CD4-positive, alpha-beta T cell treated with Interleukin-4 for 4 hours (primary cell): ENCODE measurements at places on chromosomes 16 and 17.
A peak's percentile ranks its signal among the peaks of the same experiment; 100 is the strongest.

- DNase-seq: peak; percentile 78
Observed at GRCh38 chr17:66633317-66633965, 201.5 kb upstream of the CACNG5 start.

DNA sequence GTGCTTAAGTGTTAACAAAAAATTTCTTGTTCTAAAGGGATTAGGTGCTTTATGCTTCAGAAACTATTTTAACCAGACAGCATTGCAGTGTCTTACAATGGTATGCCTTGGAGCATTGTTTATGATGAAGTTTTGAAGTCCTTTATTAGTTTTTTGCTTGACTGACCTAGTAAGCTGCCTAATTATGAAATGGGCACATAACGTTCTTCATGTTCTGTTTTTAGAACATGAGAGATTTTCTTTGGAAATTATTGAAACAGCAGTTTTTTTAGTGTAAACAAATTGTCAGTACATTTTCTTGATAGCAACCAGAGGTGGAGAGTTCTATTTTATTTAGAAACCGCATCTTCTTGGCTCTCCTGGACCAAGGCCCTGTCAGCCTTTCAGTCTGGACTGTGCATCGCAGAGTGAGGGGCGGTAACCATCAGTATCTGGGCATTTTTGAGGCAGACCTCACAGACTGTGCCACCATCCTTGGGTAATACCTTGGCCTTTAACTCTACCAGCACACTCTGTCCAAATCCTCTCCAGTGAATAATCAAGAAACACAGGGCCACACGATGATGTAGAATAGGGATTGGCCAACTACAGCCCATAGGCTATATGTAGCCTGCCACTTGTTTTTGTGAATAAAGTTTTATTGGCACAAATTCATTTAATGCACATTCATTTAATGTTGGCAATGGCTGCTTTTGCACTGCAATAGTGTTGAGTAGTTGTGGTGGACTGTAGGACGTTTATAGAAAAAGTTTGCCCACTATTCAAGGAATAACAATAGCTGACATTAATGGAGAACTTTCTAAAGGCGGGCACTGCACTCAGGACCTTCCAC, 81.1 kb downstream of the VPS35L start:
- DNase-seq: no peak

GRCh38 chr17:79843474-79843815, 4.2 kb upstream of the CBX4 start:
- no peak for DNase-seq

- DNase-seq: no peak
Observed at GRCh38 chr16:27096375-27096774, 29.6 kb downstream of the C16orf82 start.

DNA sequence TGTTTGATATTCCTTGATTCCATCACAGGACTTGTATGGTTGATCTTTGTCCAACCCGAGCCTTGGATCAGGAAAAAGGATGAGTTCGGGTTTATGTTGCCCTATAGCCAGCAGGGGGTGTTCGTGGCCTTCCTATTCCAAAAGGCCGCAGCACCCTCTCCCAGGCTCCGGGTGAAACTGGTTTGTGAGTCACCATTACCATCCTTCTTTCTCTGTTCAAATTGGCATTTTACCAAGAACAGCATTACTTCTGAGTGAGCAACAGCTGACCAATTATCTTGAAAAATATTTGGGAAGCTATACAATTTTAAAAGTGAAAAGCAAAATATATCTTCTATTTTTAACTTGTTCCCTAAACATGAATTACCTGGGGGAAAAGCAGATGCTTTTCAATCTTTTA, 24.3 kb upstream of the KRT20 start:
- DNase-seq: peak; percentile 76

DNA sequence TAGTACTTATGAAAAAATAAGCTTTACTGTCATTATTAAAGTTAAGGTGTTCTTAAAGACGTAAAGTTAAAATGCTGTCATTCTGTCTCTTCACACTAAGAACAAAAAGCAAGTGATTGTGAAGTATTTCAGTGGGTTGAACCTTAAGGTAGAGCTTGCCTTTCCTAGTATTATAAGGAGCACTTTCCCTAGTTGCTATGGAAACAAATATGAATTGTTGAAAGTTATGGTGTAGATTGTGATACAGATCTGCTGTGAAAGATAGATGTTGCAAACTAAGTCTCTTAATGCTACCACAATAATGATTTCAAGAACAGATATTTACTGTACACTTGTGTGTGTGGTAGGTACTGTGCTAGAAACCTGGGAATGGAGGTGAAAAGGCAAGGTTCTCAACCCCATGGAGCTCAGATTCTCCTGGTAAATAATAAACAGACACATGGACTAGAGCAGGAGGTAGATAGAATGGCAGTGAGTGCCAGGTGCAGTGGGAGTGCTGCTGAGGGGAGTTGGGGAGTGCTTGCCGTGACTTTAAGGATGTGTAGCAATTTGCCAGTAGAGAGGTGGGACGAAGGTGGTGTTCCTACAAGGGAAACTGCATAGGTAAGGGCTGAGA, 34.7 kb downstream of the MRTFB start:
- DNase-seq: no peak

DNA sequence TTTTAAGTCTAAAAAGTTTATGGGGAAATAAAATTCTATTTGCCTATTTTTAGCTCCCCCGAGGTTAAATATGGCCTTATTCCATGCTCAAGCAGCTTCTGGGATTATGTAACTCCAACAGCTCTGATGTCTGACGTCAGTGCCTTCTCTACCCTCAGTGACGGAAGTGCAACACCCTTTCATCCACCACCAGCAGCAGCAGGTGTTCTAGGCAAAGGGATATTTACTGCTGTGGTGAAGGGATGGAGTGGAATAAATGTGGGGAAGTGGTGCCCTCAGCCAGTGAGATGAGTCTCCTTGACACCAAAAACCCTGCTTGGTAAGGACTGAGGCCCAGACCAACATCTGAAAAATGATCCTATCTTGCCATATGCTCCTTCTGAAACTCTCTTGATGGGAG, 247.4 kb downstream of the SHISA9 start:
- DNase-seq: no peak

DNA sequence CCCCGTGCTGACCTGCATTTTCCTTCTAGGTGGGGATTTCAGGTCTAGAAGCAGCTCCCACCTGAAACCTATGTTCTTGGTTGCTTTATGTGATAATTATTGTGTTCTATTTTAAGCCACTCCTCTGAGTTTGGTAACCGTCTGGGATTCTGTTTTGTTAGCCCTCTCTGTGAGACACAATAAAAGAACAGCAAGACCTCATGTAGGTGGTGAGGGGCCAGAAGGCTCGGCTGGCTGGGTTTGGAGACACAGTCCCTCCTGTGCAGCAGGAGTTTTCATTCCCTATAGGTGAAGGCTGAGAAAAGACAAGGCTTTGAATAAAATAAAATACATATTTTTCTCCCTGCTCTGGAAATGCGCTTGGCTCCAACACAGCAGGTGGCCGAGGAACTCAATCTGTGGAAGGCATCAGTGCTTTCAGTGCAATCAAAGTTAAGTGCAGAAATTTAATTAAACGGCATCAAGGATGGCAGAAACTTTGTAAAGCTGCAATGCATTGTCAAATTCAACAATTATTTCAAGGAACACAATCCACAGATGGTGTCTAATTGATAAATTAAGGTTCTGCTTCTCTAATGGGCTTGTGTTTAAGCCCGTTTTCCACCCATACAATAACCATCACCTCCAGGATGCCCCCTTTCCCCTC, 107.8 kb downstream of the MSI2 start:
- no peak for DNase-seq
